ENCODE measurements at places on chromosomes 6 and 20. TPM values are rescaled to one million over a fixed set of nuclear protein-coding genes. Genes with fewer than 3 reads are reported as not detected.

DNA sequence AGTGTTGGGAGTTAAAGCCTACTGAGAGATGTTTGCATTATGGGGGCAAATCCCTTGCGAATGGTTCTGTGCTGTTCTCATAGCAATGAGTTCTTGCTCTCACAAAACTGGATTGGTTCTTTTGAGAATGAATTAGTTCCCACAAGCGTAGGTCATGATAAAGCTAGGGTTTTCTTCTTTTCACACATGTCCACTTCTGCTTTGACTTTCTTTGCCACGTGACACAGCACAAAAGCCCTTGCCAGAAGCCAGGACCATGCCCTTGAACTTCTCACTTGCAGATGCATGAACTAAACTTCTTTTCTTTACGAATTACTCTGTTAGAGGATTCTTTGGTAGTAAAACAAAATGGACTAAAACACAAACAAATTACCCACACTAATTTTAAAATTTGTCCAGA lies 922.8 kb downstream of the EPHA7 start:
- no peak overlapping the region for H3K27ac ChIP-seq
- no peaks in the 10 kb centered on the region for H3K27me3 ChIP-seq
- DNase-seq: no peak
- H3K4me1 ChIP-seq: no peaks in the 10 kb centered on the region
- no peaks in the 10 kb centered on the region for H3K36me3 ChIP-seq

The LST1 gene
- total RNA-seq: 27.0 TPM

DNA sequence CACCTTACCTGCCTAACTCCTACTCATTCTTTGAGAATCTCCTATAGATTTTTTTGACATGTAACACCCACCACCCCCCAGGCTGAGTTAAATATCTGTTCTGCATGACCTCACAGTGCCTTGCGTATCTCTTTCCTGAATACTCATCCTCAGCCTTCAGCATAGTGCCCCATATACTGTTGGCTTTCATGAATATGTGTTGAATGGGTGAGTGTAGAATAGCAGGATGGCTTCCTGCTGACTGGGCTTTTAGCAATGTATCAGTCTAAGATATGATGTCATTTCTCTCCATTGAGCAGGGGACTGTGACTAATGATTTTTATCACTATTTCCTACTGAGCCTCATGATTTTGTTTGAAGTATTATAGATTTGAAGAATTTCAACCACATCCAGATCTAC lies 361.6 kb upstream of the MARCKS start:
- H3K27me3 ChIP-seq: no peaks in the 10 kb centered on the region
- H3K4me3 ChIP-seq: no peak overlapping the region
- no peaks in the 10 kb centered on the region for H3K36me3 ChIP-seq
- no peak overlapping the region for H3K27ac ChIP-seq
- no peaks in the 10 kb centered on the region for H3K4me1 ChIP-seq

- H3K27me3 ChIP-seq: no peaks in the 10 kb centered on the region
- H3K4me3 ChIP-seq: no peak overlapping the region
- no peak overlapping the region for H3K27ac ChIP-seq
- H3K4me1 ChIP-seq: no peaks in the 10 kb centered on the region
These were observed 133.1 kb downstream of the SOX4 start for GRCh38 chr6:21726676-21727075.

The FKBP1C gene
- total RNA-seq: 2.5 TPM

The CST2 gene
- total RNA-seq: not detected

DNA sequence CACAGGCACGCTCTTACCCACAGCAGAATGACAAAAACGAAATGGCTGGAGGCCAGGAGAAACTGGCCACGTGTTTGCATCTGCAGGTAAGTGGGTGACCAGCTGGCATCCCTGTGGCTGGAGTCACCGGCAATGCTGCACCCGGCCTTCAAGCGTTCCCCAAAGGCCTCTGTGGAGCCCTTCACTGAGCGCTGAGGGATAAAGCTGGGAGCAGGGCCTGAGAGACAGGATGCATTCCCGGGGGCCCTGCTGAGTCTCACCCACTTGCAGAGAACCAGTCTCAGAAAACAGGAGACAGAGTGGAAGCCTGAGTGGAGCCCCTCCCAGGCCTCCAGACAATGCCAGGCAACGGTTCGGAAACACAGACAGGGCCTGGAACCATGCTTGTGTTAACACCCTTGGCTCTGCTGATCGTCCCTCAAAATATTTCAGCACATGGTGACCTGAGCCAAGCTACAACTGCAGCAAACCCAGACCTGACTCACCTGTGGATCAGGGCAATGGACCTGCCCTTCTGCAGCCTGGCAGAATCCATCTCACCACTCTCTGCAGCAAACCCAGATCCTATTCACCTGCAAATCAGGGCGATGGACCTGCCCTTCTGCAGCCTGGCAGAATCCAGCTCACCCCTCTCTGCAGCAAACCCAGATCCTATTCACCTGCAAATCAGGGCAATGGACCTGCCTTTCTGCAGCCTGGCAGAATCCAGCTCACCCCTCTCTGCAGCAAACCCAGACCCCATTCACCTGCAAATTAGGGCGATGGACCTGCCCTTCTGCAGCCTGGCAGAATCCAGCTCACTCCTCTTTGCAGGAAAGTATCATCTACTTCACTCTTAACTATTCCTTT lies 39.8 kb downstream of the TBXT start:
- no peaks in the 10 kb centered on the region for H3K4me1 ChIP-seq
- DNase-seq: no peak
- peaks cover 56% of the 10 kb centered on the region for H3K27me3 ChIP-seq
- no peak overlapping the region for H3K4me3 ChIP-seq
- no peak overlapping the region for H3K27ac ChIP-seq

The ENPP1 gene
- 0.53 TPM for total RNA-seq

DNA sequence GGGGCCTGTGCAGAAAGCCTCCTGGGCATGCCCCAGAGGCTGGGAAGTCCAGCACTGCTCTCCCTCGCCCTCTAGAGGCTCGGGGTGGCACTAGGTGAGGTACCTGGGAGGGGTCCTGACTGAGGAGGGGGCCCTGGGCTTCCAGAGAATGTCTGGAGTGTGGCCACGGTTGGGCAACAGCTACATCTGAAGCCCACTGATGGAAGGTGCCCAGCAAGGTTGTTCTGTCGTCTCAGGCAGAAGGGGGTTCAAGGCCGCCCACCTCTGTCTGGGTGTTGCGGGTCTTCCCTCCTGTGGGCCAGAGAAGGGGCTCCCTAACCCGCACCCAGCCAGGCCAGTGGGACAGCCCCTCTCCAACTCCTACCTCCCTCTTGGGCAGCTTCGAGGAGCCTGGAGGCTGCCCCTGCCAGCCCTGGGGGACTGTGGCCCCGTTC lies 11.4 kb upstream of the VEGFA start:
- H3K4me1 ChIP-seq: peaks cover 19% of the 10 kb centered on the region
- H3K27ac ChIP-seq: peak overlapping the region; percentile 20
- no peaks in the 10 kb centered on the region for H3K27me3 ChIP-seq
- H3K4me3 ChIP-seq: no peak overlapping the region
- peak; percentile 27 for DNase-seq
- H3K36me3 ChIP-seq: no peaks in the 10 kb centered on the region

The SRC gene
- 6.2 TPM for total RNA-seq

The GTSF1L gene
- total RNA-seq: not detected

- no peak overlapping the region for H3K4me3 ChIP-seq
- H3K27ac ChIP-seq: peak overlapping the region; percentile 65
- peaks cover 21% of the 10 kb centered on the region for H3K4me1 ChIP-seq
- peaks cover 8% of the 10 kb centered on the region for H3K36me3 ChIP-seq
These were observed 72.4 kb upstream of the SMIM8 start for GRCh38 chr6:87250019-87250418.

GRCh38 chr20:44745598-44746366 lies at the start of gene KCNK15:
TSS of gene KCNK15 (plus strand) at chr20:44745865. CDS start at chr20:44745911, 46 bp downstream.
- DNase-seq: peak; percentile 49
- H3K4me3 ChIP-seq: peak within 1 kb of the TSS; percentile 72
- H3K4me1 ChIP-seq: peaks cover 15% of the 10 kb centered on the region
- H3K27me3 ChIP-seq: peaks cover 53% of the 10 kb centered on the region
- no peak within 1 kb of the TSS for H3K27ac ChIP-seq

DNA sequence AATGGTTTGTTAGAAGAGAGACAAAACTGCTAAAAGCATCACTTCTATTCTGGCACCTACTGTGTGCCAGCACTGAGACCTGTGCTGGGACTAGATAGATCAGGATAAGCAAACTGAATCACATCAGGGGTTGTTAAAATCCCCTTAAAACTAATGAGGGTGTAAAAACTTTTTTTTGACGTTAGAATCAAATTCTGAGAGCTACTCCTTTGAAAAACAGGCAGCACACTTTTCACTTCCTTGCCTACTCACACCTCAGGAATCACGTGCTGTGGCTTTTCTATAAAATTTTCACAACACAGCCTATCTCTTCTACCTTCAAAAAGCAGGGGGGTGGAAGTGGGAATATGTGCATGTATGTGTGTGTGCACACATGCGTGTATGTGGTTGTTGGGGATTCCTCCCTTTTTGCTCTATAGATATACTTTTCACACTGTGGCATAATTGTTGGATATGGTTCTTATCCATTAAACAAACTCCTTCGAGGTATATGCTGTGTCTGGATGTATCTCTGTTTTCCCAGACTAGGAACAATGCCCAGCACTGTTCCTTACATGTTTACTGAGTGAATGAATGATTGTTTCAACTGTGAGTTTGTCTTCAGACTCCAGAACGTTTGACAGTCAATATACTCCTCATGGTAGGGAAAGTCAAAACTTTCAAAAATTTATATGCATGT lies 105.4 kb downstream of the FYN start:
- no peak for DNase-seq
- peak overlapping the region; percentile 78 for H3K4me3 ChIP-seq
- H3K4me1 ChIP-seq: peaks cover 98% of the 10 kb centered on the region
- no peaks in the 10 kb centered on the region for H3K27me3 ChIP-seq
- H3K27ac ChIP-seq: peak overlapping the region; percentile 99

The ZSCAN23 gene
- total RNA-seq: 2.5 TPM

The HDAC2 gene
- 71.6 TPM for total RNA-seq

- peaks cover 2% of the 10 kb centered on the region for H3K36me3 ChIP-seq
- H3K27ac ChIP-seq: no peak overlapping the region
- no peaks in the 10 kb centered on the region for H3K4me1 ChIP-seq
- H3K27me3 ChIP-seq: no peaks in the 10 kb centered on the region
These were observed 670.8 kb downstream of the KIF16B start for GRCh38 chr20:15902493-15902892.

- peak overlapping the region; percentile 76 for H3K27ac ChIP-seq
- H3K4me1 ChIP-seq: peaks cover 50% of the 10 kb centered on the region
- no peaks in the 10 kb centered on the region for H3K36me3 ChIP-seq
- no peaks in the 10 kb centered on the region for H3K27me3 ChIP-seq
- DNase-seq: peak; percentile 65
These were observed 26.2 kb downstream of the ARHGAP18 start for GRCh38 chr6:129683601-129684322.

- no peak overlapping the region for H3K4me3 ChIP-seq
- DNase-seq: no peak
- H3K4me1 ChIP-seq: no peaks in the 10 kb centered on the region
These were observed 156.5 kb upstream of the INSM1 start for GRCh38 chr20:20211274-20211987.

- H3K36me3 ChIP-seq: no peaks in the 10 kb centered on the region
- H3K4me1 ChIP-seq: no peaks in the 10 kb centered on the region
- H3K4me3 ChIP-seq: no peak overlapping the region
- no peak for DNase-seq
These were observed 103.2 kb downstream of the FBXO5 start for GRCh38 chr6:152879681-152880080.

DNA sequence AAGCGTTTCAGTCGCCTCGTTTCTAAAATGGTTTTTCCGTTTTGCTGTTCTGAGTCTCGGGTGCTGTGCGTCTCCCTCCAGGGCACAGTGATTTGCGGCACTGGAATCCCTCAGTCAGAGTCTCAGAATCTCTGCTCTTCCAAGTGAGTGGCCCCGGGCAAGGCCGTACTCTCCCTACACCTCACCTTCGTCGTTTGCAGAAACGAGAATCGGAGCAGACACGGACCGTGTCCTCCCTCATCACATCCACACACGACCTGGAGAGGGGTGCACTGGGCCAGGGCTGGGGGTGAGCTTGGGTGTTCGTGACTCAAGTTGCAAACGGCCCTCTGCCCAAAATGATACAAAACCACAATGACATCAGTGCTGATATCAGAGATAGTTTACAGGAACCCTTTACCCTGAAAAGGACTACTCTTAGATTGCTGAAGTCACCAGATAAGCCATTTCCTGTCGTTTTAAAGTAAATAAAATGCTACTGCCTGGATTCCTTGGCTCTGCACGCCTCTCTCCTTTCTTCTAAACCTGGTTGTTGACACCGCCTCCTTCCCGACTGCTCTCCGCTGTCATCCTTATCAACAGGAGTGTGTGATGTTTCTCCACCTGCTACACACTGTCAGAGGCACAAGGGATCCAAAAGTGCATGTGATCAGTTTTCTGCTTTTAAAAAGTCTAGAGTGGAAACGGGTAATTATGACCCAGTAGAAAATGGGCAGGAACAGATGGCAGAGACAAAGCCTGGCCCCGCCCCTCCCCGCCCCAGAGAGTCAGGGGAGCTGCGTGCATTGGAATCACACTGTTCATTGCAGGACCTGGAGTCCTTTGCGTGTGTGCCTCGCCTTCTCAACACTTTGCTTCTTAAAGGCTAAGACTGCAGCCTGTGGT lies 38.4 kb downstream of the KIF25 start:
- H3K27ac ChIP-seq: no peak overlapping the region
- H3K4me1 ChIP-seq: peaks cover 10% of the 10 kb centered on the region
- peaks cover 29% of the 10 kb centered on the region for H3K27me3 ChIP-seq
- peaks cover 20% of the 10 kb centered on the region for H3K36me3 ChIP-seq
- DNase-seq: peak; percentile 20

DNA sequence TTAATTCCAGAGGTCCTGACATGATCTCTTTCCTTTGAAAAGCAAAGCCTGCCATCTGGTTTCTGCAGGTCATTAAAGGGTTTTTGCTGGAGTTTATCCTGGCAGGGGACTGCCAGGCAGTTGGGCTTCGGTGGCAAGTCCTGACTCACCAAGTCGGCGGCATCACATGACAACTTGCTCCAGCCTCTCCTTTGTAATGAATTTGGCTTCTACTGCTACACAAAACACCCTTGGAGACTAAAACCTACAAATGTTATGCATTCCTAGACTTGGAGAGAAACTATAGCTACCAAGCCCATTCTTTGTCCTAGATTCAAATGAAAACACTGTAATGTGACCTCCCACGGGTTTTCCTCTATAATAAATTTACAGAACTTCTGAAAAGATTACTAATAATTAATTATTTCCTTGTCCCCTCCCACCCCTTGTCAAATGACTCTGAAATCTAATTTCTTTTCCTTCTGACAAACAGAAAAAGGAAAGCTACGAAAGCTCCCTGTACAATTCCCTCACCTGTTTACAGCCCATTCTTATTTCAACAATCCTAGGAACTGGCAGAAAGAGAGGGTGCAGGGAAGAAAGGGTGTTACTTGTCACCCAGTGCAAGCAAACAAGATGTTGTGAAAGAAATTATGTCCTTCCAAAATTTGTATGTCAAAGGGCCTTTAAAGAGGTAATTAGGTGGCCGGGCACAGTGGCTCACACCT lies 62.9 kb downstream of the QRSL1 start:
- H3K4me3 ChIP-seq: no peak overlapping the region
- H3K27ac ChIP-seq: no peak overlapping the region
- no peaks in the 10 kb centered on the region for H3K36me3 ChIP-seq

GRCh38 chr6:142952614-142953013 lies 7.6 kb upstream of the HIVEP2 start:
- peak overlapping the region; percentile 0 for H3K27ac ChIP-seq
- no peaks in the 10 kb centered on the region for H3K36me3 ChIP-seq

The FAM83B gene
- not detected for total RNA-seq

Data from activated T-cell treated with anti-CD3 and anti-CD28 coated beads, Interleukin-2, amount 50 U/mL, for 72 hours (primary cell).